ENCODE measurements at places on chromosomes 2 and 18. TPM values are rescaled to one million over a fixed set of nuclear protein-coding genes. Genes with fewer than 3 reads are reported as not detected.

Gene HOXD1
- total RNA-seq: not detected

Gene SULT1C3
- not detected for total RNA-seq

Gene REL
- total RNA-seq: 88.7 TPM

Gene EVX2
- total RNA-seq: not detected

Gene GLI2
- total RNA-seq: 0.14 TPM

Gene WNT6
- not detected for total RNA-seq

DNA sequence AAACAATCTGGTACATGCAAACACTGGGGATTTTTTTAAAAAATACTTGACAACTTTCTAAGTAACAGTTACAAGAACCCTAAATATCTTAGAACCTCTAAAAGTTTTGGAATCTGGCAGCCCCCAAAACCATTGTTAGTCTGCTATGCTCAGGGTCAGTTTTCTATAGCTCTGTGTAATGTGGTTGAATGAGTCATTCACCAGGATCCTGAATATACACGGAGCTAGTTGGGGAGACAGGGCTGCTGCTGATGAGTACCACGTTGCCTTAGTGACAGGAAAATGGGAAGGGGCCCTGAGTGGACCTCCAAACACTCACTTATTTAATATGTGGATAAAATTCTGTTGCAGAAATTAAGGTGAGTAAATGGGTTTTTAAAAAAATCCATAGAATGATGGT, 36.9 kb upstream of the TANC1 start:
- peaks cover 5% of the 10 kb centered on the region for H3K4me1 ChIP-seq
- no peaks in the 10 kb centered on the region for H3K27me3 ChIP-seq
- no peak overlapping the region for H3K27ac ChIP-seq
- no peak overlapping the region for H3K4me3 ChIP-seq

- DNase-seq: no peak
- no peaks in the 10 kb centered on the region for H3K27me3 ChIP-seq
- peaks cover 12% of the 10 kb centered on the region for H3K4me1 ChIP-seq
- no peaks in the 10 kb centered on the region for H3K36me3 ChIP-seq
These were observed 5.9 kb upstream of the CERS6 start for GRCh38 chr2:168450171-168450570.

DNA sequence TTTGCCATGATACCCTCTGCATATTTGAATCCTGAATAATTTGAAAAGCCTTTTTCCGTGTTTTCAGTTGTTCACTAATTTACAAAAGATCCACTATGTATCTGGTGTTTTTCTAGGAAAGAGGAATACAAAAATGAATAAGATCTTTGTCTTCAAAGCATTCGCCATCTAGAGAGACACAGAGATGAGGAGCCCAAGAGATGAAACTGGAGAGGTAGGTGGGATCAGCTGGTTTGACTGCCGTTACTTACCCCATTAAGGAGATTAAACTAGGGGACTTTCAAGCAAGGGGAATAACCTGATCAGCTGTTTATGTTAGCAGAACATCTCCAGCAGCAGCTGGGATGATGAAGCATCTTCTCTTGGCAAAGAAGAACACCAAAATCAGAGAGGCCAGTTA, 150.2 kb upstream of the SATB2 start:
- H3K27ac ChIP-seq: no peak overlapping the region
- H3K4me1 ChIP-seq: peaks cover 5% of the 10 kb centered on the region
- peaks cover 10% of the 10 kb centered on the region for H3K27me3 ChIP-seq
- DNase-seq: no peak

GRCh38 chr2:177291701-177292100, 27.2 kb upstream of the NFE2L2 start:
- H3K4me1 ChIP-seq: peaks cover 51% of the 10 kb centered on the region
- H3K27me3 ChIP-seq: no peaks in the 10 kb centered on the region
- H3K27ac ChIP-seq: no peak overlapping the region

GRCh38 chr2:211512806-211513205, 956.4 kb downstream of the CPS1 start:
- H3K27me3 ChIP-seq: no peaks in the 10 kb centered on the region
- H3K4me1 ChIP-seq: no peaks in the 10 kb centered on the region
- H3K36me3 ChIP-seq: no peaks in the 10 kb centered on the region
- no peak overlapping the region for H3K27ac ChIP-seq
- DNase-seq: no peak

GRCh38 chr2:68833162-68833561, 38.0 kb downstream of the BMP10 start:
- peaks cover 72% of the 10 kb centered on the region for H3K4me1 ChIP-seq
- H3K36me3 ChIP-seq: peaks cover 7% of the 10 kb centered on the region
- H3K27ac ChIP-seq: no peak overlapping the region
- no peak overlapping the region for H3K4me3 ChIP-seq
- H3K27me3 ChIP-seq: no peaks in the 10 kb centered on the region
- no peak for DNase-seq

DNA sequence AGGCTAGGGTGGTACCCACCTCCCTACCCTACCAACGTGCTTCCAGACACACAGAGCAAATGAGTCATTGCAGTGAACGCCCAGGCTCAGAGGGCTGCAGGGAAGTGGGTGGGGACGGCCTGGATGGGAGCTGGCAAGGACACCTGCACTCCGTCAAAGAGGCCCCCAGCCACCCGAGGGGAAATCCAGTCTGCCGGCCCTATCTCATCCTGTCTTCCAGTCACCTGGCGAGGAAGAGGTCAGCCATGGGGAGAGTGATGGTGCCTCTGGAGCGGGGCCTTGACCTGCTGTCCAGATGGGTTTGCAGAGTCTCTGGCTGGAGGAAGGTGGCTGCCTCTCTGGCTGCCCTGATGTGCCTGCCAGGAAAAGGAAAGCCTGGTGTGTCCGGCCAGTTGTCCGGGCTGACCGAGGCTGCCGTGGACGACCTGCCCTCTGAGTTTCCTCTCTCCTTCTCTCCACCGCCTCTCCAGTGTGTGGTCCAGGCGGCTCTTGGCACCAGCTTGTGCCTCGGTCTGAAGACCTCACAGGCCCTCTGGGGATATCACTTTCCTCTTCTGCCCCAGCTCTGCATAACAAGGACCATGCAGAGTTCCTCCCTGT, 209.7 kb upstream of the COPS8 start:
- peak; percentile 42 for DNase-seq
- H3K4me3 ChIP-seq: no peak overlapping the region
- H3K4me1 ChIP-seq: peaks cover 4% of the 10 kb centered on the region
- no peak overlapping the region for H3K27ac ChIP-seq

GRCh38 chr18:76055025-76055424, 440.0 kb downstream of the ZNF516 start:
- H3K27me3 ChIP-seq: no peaks in the 10 kb centered on the region
- no peak overlapping the region for H3K4me3 ChIP-seq
- H3K27ac ChIP-seq: no peak overlapping the region
- DNase-seq: no peak
- H3K4me1 ChIP-seq: no peaks in the 10 kb centered on the region
- H3K36me3 ChIP-seq: no peaks in the 10 kb centered on the region

- H3K27me3 ChIP-seq: no peaks in the 10 kb centered on the region
- no peak overlapping the region for H3K27ac ChIP-seq
- DNase-seq: no peak
- no peaks in the 10 kb centered on the region for H3K4me1 ChIP-seq
- H3K4me3 ChIP-seq: no peak overlapping the region
- H3K36me3 ChIP-seq: no peaks in the 10 kb centered on the region
These were observed 435.6 kb upstream of the GYPC start for GRCh38 chr2:126220331-126220730.

DNA sequence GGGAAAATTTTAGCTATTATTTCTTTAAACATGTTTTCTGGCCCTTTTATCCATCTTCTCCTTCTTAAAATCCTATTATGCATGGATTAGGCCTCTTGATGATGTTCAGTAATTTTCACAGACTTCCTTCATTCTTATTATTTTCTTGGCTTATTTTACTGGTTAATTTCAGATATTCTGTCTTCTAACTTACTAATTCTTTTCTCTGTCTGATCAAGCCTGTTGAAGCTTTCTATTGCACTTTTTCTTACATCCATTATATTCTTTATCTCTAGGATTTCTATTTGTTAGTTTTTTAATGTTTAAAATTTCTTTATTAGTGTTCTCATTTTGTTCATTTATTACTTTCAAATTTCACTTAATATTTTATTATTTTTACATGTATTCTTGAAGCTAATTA, 105.3 kb upstream of the GALNT13 start:
- no peaks in the 10 kb centered on the region for H3K27me3 ChIP-seq
- no peak for DNase-seq
- no peak overlapping the region for H3K27ac ChIP-seq
- H3K4me1 ChIP-seq: no peaks in the 10 kb centered on the region
- no peaks in the 10 kb centered on the region for H3K36me3 ChIP-seq
